Smooth muscle cell of trachea (primary cell): ENCODE measurements at places on chromosomes 11 and 22. TPM values are rescaled to one million over a fixed set of nuclear protein-coding genes. Genes with fewer than 3 reads are reported as not detected.

The RCOR2 gene
- total RNA-seq: 4.4 and 8.8 TPM in 2 replicates

The HEPN1 gene
- not detected in 2 replicates for total RNA-seq

The CELSR1 gene
- total RNA-seq: 0.73 and 1.5 TPM in 2 replicates

The CNIH2 gene
- total RNA-seq: 0.15 and 0.17 TPM in 2 replicates

The FGF19 gene
- total RNA-seq: not detected in 2 replicates

The CRYBA4 gene
- not detected in 2 replicates for total RNA-seq

The GAB4 gene
- not detected in 2 replicates for total RNA-seq

The C11orf91 gene
- 0.33 TPM in 1 of 2 replicates, not detected in the other for total RNA-seq

The OTOG gene
- not detected in 2 replicates for total RNA-seq

The ROBO4 gene
- total RNA-seq: 1.3 and 2.0 TPM in 2 replicates

The TRPM5 gene
- not detected in 2 replicates for total RNA-seq

The KBTBD3 gene
- total RNA-seq: 3.5 and 5.5 TPM in 2 replicates
